Activated CD8-positive, alpha-beta memory T cell treated with anti-CD3 and anti-CD28 coated beads for 4 hours (primary cell): ENCODE measurements at places on chromosomes 11 and 22.

DNA sequence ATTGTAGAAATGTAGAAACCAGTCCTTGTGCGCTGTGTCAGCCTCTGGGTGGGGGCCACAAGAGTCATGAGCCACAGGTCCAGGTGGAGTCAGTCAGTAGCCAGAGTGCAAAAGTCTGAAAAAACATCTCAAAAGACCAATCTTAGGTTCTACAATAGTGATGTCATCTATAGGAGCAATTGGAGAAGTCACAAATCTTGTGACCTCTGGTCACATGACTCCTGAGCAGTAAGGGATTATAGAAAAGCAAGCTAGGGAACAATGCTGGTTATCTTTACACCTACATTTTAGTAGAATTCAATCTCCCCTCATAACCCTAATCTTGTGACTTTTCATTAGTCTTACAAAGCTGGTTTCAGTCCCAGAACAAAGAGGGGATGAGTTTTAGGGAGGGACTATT, 82.7 kb downstream of the CCDC83 start:
- no peak for DNase-seq

DNA sequence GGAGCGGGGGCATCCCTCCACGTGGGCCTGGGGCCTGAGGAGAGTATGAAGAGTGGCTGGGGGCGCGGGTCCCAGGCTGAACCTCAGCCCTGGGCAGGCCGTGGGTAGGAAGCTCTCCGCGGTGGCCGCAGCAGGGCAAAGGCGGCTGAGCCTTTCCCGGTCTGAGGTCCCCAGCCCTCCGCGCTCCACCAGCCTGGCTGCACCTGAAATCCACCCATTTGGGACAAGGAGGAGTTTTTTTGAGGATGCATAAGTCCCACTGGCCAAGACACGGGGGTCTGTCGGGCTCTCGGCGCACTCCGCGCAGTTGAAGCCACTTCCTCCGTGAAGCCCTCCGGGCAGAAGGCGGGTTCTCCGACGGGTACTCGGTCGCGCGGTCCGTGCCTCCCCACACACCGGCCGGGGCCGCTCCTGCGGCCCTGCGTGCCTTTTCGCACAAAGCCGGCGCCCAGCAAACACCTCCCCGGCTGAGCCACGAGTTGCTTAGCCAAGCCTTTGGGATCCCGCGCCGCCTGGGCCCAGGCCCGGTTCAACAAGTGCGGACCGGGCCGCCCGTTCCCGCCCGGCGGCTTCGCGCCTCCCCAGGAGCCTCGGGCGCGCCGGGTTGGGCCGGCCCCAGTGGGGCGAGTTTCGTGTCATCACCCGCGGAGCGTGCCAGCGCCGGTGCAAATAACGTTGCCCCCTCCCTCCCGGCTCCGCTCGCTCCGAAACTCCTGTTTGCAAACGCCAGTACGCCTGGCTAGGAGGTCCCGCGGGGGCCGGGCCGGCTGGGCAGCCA, 666 bp upstream of the OVOL1 start:
- no peak for DNase-seq

- no peak for DNase-seq
Measured at GRCh38 chr22:17672417-17672991, 33.9 kb downstream of the BCL2L13 start.

DNA sequence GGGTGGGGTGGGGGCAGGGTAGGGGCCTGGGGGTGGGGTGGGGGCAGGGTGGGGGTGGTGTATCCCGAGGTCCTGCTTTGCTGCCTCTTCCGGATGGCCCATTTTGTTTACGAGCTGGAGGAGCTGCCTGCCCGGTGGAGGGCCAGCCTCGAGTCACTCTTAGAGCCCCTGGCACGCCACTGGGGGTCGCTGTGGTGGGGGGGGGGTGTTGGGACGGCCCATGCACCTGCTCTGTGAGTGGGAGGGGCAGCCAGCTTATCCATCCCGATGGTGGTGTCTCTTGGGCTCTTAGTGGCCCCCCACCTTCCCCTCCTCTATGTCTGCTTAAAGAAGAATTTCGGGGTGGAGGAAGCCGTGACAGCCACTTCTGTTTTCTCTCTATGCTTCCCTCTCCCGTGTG, 24.6 kb downstream of the MRGPRD start:
- no peak for DNase-seq
